Stimulated activated CD8-positive, alpha-beta memory T cell treated with anti-CD3 and anti-CD28 coated beads, Interleukin-7, amount 100 ng/mL, for 48 hours (primary cell): ENCODE measurements at places on chromosomes 1 and 21.

DNA sequence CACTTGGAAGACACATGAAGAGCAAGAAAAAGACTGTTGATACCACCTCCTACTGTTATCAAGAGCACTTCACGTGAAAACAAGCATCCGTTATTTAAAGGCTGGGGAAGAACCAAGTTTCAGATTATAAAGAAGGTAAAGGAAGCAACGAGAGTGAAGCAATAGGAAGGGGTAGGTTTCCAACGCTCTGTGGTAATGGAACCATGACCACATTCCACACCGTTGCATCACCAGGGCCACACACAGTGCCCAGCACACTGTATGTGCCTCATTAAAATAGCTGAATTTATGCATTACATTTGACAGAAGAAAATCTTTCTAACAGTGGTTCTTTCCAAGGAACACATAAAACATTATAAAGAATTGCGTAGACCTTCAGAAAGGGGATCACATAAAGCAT lies 435.8 kb downstream of the MRPL39 start:
- DNase-seq, result no peak

GRCh38 chr1:233240371-233240770 lies 55.2 kb downstream of the PCNX2 start:
- no peak for DNase-seq

GRCh38 chr1:228453022-228453560 lies 34.1 kb upstream of the RNF187 start:
- no peak for DNase-seq

- DNase-seq, result peak; percentile 45
Observed at GRCh38 chr1:40849801-40850592, 12.2 kb downstream of the CITED4 start.

GRCh38 chr1:173507205-173507846 lies 30.2 kb downstream of the PRDX6 start:
- no peak for DNase-seq
